Endodermal cell (in vitro differentiated cells): ENCODE measurements at places on chromosomes 3 and 15.

DNA sequence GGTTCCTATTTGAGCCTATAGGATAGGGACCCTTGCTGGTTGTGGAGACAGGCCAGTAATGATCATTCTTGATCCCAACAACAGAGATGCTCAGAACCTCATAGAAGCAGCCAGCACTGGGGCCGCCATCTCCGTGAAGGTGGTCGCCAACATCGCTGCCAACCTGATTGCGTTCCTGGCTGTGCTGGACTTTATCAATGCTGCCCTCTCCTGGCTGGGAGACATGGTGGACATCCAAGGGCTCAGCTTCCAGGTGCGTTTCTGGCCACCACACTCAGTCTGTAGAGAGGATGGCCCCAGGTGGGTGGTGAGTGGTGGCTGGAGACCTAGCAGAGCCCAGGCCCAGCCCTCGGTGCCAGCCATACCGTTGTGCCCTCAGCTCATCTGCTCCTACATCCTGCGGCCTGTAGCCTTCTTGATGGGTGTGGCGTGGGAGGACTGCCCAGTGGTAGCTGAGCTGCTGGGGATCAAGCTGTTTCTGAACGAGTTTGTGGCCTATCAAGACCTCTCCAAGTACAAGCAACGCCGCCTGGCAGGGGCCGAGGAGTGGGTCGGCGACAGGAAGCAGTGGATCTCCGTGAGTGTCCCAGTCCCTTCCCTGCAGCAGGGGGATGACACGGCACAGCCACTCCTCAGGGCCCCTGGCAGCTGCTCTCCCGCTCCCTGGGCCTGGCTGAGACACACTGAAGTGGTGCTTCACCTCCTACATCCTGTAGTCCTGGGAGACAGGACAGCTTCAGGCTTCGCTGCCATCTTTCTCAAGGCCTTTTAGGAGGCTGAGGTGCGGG, 46.5 kb upstream of the PDE8A start:
- H3K4me3 ChIP-seq, result no peak overlapping the region
- H3K27ac ChIP-seq, result no peak overlapping the region
- no peaks in the 10 kb centered on the region for H3K4me1 ChIP-seq

- no peak overlapping the region for H3K4me3 ChIP-seq
- no peak overlapping the region for H3K27ac ChIP-seq
- no peak for DNase-seq
- no peaks in the 10 kb centered on the region for H3K4me1 ChIP-seq
- peaks cover 4% of the 10 kb centered on the region for H3K27me3 ChIP-seq
- no peaks in the 10 kb centered on the region for H3K36me3 ChIP-seq
Observed at GRCh38 chr3:131151-131888, 65.2 kb upstream of the CHL1 start.

DNA sequence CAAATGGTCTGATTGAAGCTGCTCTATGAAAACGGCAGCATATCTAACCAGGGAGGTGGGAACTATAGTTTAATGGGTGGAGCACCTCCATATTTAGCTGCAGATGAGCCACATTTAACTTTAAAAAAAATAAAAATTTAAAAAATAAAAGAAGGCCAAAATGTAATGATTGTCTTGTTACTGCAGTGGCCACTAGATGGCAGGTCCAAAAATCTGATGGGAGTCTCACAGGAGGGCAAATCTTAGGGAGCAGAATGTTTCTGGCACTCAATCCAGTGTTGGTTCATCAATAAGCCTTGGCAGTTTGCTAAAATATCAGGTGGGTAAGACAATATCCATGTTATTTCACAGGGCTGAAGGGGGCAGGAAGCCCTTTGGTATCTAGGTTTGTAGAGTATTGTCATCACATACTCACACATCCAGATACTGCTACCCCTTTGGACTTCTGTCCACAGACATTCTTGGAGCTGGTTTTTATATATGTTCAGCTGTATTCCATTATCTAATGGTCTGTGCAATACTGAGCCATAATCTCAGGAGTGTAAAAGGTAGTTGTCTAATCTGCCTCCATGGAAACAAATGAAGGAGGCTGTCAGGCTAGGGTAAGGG, 233.3 kb downstream of the TIGIT start:
- no peaks in the 10 kb centered on the region for H3K4me1 ChIP-seq
- H3K27me3 ChIP-seq, result no peaks in the 10 kb centered on the region
- no peak overlapping the region for H3K27ac ChIP-seq
- no peak overlapping the region for H3K4me3 ChIP-seq
- no peak for DNase-seq
- no peaks in the 10 kb centered on the region for H3K36me3 ChIP-seq

DNA sequence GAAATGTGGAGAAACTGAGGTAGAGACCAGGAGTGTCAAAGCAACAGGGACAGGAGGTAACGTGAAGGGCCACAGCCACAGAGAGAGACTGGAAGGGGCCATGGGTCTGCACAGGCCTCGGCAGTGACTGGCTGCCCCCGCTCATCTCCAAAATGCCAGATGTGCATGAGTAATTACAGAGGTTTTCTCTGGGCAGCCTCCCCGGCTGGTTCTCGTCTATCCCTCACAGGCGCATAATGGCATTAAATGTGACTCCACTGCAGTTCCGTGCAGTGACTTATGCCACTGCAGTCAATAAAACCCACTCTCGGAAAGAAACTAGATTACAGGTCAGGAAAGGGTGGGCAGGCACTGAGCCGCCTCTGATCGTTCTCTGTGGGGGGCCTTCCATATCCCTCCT, 74.7 kb downstream of the WDR76 start:
- no peak overlapping the region for H3K27ac ChIP-seq
- peaks cover 17% of the 10 kb centered on the region for H3K4me1 ChIP-seq
- no peak overlapping the region for H3K4me3 ChIP-seq

DNA sequence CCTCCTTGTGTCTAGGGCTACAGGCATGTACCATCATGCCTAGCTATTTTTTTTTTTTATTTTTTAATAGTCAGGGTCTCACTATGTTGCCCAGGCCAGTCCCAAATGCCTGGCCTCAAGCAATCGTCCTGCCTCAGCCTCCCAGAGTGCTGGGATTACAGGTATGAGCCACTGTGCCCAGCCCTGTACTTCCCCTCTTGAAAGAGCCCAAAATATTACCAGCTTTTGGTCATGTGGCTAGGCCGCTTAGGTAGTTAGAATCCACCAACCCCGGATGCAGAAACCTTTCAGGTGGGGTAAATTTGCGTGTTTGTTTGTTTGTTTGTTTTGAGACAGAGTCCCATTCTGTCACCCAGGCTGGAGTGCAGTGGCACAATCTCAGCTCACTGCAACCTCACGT, 132.8 kb upstream of the C2CD4B start:
- no peaks in the 10 kb centered on the region for H3K4me1 ChIP-seq
- DNase-seq, result no peak
- no peaks in the 10 kb centered on the region for H3K27me3 ChIP-seq
- no peak overlapping the region for H3K4me3 ChIP-seq

- no peaks in the 10 kb centered on the region for H3K27me3 ChIP-seq
- no peaks in the 10 kb centered on the region for H3K36me3 ChIP-seq
- no peak for DNase-seq
- H3K27ac ChIP-seq, result no peak overlapping the region
- H3K4me1 ChIP-seq, result peaks cover 5% of the 10 kb centered on the region
Observed at GRCh38 chr15:27744641-27745040, 354.5 kb downstream of the OCA2 start.

DNA sequence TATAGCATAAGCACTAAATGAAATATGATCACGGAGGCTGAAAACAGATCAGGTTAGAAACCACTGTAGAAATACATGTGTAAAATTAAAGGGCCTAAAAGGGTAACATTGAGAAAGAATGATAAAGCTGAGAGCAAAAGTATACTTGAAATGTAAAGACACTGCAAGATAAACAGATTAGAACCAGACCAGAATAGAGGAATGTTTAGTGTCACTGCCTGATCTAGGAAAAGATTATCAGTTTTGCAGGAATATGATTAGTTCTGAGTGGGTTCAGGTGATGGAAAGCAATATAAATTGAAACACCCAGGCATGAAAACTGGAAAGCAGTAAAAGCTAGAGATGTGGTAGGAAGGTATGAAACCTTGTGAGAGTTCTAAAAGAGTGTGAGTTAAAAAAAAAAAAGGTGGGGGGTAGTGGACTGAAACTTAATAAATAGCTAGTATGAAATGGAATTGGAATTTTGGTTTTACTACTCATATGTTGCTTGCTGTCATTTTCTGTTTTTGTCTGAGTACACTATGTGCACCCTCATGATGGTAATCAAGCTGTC, 16.0 kb upstream of the C3orf38 start:
- no peaks in the 10 kb centered on the region for H3K4me1 ChIP-seq
- no peak for DNase-seq
- no peak overlapping the region for H3K27ac ChIP-seq
- no peak overlapping the region for H3K4me3 ChIP-seq
- no peaks in the 10 kb centered on the region for H3K27me3 ChIP-seq
- H3K36me3 ChIP-seq, result peaks cover 37% of the 10 kb centered on the region

DNA sequence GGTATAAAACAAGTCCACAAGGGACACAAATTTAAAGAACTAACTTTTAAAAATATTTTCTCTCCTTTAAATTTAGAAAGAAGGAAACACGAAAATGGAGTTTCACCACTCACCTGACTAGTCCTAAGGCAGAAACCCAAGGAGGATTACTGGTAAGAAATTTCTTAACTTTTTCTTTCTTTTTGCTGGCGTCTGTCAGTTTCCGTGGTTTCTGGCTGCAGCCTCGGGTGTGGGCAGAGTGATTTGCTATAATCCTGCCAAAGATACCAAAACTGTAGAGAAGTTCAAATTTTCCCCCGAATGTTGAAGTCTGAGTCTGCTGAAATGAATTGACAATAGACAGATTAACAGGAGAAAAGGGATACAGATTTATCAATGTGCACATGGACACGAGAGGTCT, 843.6 kb upstream of the ALCAM start:
- no peaks in the 10 kb centered on the region for H3K36me3 ChIP-seq
- no peaks in the 10 kb centered on the region for H3K27me3 ChIP-seq
- no peak overlapping the region for H3K27ac ChIP-seq
- H3K4me3 ChIP-seq, result no peak overlapping the region
- H3K4me1 ChIP-seq, result no peaks in the 10 kb centered on the region
- DNase-seq, result no peak

GRCh38 chr3:162764808-162765071, 1268.1 kb downstream of the OTOL1 start:
- peaks cover 10% of the 10 kb centered on the region for H3K4me1 ChIP-seq
- H3K27me3 ChIP-seq, result no peaks in the 10 kb centered on the region
- H3K36me3 ChIP-seq, result no peaks in the 10 kb centered on the region
- DNase-seq, result no peak
- no peak overlapping the region for H3K27ac ChIP-seq
- H3K4me3 ChIP-seq, result no peak overlapping the region

DNA sequence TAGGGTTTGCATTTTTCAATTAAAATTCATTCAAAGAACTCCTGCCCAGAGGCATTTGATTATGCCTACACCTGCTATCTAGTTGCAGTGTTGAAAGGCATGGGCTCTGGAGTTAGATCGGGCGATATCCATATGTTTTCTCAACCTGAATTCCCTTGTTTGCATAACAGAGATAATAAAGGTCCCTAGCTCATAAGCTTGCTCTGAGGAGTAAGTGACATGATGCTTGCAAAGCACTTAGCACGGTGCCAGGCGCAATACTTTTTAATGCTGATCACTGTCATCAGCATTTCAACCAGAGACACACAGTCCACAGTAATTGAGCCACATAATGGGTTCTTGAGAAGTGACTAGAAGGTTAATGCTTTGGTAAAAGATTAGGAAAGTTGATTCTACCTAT, 106.3 kb upstream of the SAMMSON start:
- H3K27ac ChIP-seq, result no peak overlapping the region
- no peaks in the 10 kb centered on the region for H3K4me1 ChIP-seq
- no peak for DNase-seq

DNA sequence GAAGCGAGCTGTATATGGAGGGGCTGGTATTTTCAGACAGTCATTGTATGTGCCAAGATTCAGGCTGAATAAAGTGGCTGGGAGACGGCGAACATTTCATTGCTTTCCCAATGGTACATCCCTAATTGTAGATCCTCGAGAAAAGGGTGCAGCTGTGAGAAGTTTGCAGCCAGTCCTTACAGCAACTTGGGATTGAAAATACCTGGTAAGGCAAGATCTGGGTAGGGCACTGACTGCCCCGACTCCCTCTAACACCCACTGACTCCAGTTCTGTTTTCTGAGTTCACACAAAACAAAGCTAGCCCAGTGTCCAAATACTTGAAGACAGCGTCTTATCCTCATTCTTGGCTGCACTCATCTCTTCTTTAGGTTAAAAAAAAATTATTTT, 63.7 kb downstream of the EDEM1 start:
- H3K4me1 ChIP-seq, result no peaks in the 10 kb centered on the region
- no peak overlapping the region for H3K27ac ChIP-seq
- H3K4me3 ChIP-seq, result no peak overlapping the region
- no peaks in the 10 kb centered on the region for H3K36me3 ChIP-seq
- H3K27me3 ChIP-seq, result no peaks in the 10 kb centered on the region

- no peak overlapping the region for H3K4me3 ChIP-seq
- peak; percentile 57 for DNase-seq
- H3K4me1 ChIP-seq, result peaks cover 12% of the 10 kb centered on the region
- H3K27me3 ChIP-seq, result no peaks in the 10 kb centered on the region
- H3K27ac ChIP-seq, result peak overlapping the region; percentile 79
Observed at GRCh38 chr3:134464689-134465365, 21.0 kb downstream of the ANAPC13 start.

- DNase-seq, result no peak
- H3K4me1 ChIP-seq, result no peaks in the 10 kb centered on the region
- no peaks in the 10 kb centered on the region for H3K27me3 ChIP-seq
- H3K27ac ChIP-seq, result no peak overlapping the region
Observed at GRCh38 chr15:33013827-33014445, 180.6 kb downstream of the FMN1 start.

- no peaks in the 10 kb centered on the region for H3K36me3 ChIP-seq
- H3K27ac ChIP-seq, result no peak overlapping the region
- H3K27me3 ChIP-seq, result no peaks in the 10 kb centered on the region
- H3K4me1 ChIP-seq, result no peaks in the 10 kb centered on the region
- DNase-seq, result peak; percentile 43
Observed at GRCh38 chr3:46849686-46850467, 13.4 kb downstream of the MYL3 start.

DNA sequence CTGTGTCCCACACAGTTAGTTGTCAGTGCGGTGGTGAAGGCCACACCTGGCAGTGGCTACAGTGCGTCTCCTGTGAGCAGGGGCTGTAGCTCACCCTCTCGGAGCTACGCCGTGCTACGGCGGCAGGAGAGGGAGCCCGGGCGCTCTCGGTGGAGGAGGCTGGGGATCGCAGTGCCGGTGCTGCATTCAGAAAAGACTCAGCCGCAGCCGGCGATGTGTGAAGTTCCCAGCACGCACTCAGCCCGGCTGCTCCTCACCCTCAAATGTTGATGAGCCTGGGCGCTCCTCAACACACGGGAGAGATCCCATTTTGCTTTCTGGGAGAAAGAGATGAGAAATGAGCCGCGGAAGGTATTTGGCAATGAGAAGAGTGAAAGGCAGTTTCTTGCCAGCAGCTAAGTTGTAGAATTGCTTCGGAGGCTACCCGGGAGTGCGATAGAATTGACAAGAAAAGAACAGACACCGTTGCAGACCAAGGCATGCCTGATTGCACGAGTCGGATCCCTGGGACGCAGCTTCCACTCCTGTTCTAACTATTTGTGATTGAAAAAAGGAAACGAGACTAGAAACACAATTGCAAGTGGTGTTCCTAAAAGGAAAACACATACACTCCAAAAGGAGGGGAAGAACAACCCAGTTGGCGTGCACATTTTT, at the start of gene UNC13C:
Gene UNC13C, plus strand, starts transcription at position 189 of the 654 bp plus-strand sequence. CDS start 34,463 bp downstream, outside the sequence.
- no peak within 1 kb of the TSS for H3K27ac ChIP-seq
- H3K4me3 ChIP-seq, result peak within 1 kb of the TSS; percentile 82
- no peaks in the 10 kb centered on the region for H3K36me3 ChIP-seq
- H3K4me1 ChIP-seq, result peaks cover 4% of the 10 kb centered on the region

- no peak overlapping the region for H3K27ac ChIP-seq
- no peaks in the 10 kb centered on the region for H3K27me3 ChIP-seq
- H3K4me3 ChIP-seq, result no peak overlapping the region
Observed at GRCh38 chr3:78857494-78858111, 910.2 kb downstream of the ROBO1 start.
